Fibroblast of mammary gland (primary cell): ENCODE measurements at places on chromosomes 3 and 15.

GRCh38 chr15:40932649-40933516, 3.7 kb downstream of the DLL4 start:
- DNase-seq, result no peak

- no peak for DNase-seq
Measured at GRCh38 chr3:134904776-134905646, 110.0 kb downstream of the EPHB1 start.

- no peak for DNase-seq
Measured at GRCh38 chr3:157297328-157297915, 137.5 kb upstream of the CCNL1 start.

DNA sequence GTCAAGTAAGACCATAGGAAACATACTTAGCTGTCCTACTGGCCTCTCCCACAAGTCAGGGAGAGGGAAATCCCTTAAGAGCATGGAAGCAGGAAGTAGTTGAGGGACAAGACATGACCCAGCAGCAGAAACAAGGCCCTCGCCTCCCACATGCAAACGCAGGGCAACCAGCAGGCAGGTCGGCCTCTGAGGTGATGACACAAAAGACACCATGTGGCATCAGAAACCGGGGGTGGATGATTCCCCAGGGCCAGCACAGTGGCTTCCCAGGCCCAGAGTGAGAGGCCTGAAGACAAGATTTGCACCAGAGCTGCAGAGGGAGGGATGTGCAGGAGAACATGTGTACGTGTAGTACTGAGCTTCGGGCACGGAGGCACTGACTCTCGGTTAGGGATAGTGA, 26.3 kb downstream of the PXYLP1 start:
- no peak for DNase-seq

DNA sequence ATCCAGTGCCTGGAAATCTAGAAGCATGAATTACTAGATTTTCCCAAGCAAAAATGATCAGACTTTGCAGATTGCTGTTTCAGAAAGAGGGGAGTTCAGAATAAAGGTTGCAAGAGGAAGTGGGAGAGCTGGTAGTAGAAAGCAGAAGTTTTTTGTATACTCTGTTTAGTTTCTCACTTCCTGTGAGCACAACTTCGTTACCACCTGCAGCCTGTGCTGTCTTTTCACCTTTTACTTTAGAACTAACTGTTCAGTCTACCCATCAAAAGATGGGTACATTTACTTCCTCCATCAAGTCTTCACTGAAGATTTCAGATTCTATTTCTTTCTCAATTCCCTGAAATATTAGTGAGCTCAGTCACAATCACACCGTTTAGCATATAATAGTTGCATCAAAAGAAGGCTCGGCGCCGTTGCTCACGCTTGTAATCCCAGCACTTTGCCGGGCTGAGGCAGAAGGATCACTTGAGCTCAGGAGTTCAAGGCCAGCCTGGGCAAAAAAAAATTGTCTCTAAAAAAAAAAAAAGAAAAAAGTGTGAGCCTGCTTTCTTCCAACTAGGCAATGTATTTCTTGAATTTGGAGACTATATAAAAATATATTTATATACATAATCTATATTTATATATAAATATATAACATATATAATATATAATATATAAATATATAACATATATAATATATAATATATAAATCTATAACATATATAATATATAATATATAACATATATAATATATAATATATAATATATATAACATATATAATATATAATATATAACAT, 1.8 kb upstream of the CEP97 start:
- no peak for DNase-seq

DNA sequence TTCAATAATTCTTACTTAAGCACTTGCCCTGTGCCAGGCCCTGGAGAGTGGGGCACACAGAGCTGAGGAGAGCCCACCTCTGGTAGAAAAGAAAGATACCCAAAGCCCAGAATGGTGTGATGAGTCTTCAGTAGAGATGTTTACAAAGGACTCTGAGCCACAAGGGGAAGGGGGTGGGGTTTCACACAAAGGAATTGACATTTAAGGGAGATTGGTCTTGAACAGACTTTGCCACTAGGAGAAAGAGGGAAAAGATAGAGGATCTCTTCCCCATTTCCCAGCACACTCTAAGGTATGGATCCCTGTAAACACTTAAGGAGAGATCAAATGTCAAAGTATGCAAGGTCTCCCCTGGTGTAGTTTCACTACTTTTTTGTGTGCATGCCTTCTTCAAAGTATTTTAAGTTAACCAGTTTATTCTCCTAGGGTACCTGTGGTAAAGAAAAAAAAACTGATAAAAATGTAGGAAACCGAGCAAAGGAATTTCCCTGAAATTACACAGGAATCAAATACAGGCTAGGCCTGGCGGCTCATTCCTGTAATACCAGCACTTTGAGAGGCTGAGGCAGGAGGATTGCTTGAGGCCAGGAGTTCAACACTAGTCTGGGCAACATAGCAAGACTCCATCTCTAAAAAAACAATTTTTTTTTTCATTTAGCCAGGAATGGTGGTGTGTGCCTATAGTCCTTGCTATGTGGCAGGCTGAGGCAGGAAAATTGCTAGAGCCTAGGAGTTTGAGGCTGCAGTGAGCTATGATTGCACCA, 117.6 kb upstream of the SKOR1 start:
- DNase-seq, result no peak

GRCh38 chr15:39699516-39700374, 82.9 kb downstream of the FSIP1 start:
- DNase-seq, result no peak

DNA sequence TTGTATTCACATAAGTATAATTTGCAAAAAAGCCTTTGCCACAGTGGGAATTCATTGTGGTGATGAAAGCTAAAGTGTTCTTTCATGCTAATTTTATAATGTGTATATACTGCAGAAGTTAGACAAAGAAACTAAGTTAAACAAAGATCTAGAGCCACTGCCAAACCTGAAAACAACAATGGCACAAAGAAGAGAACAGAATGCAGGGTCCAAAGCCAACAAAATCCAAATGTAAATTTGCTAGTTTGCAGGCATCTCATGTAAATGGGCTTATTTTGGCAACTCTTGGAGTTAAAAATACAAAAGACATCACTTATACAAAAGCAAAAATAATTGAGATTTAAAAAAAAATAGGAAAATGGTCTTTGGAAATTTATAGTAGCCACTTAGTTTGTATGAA, 123.0 kb downstream of the TCF12 start:
- no peak for DNase-seq

GRCh38 chr3:41362638-41363559, 163.6 kb downstream of the CTNNB1 start:
- peak; percentile 81 for DNase-seq

DNA sequence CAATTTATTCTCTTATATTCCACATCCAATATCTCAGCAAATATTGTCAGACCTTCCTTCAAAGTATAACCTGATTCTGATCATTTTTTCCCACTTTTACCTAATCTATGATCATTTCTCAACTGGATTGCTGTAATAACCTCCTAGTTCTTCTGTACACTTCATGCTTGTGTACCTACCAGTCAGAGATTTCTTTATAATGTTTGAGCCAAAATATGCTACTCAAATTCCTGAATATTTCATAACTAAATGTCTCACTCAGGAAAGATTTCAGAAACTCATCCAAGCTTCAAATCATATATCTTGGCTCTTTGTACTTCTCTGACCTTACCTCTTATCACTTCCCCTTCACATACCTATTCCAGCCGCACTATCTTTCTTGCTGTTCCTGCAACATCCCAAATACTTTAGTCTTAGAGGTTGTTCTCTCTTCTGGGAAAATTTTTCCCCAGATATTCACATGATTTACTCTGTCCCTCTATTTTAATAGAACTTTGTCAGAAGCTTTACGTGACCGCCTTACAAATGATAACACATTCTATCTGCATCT, 20.0 kb downstream of the BCHE start:
- DNase-seq, result no peak

GRCh38 chr15:98178861-98179260, 218.4 kb downstream of the ARRDC4 start:
- no peak for DNase-seq

GRCh38 chr3:184579513-184579912, 17.9 kb downstream of the EPHB3 start:
- no peak for DNase-seq

GRCh38 chr3:4994144-4994730, 15.0 kb downstream of the BHLHE40 start:
- DNase-seq, result peak; percentile 86

GRCh38 chr3:99543796-99544195, 94.6 kb upstream of the COL8A1 start:
- DNase-seq, result no peak

GRCh38 chr3:128556907-128557306, 63.9 kb upstream of the GATA2 start:
- no peak for DNase-seq

- peak; percentile 7 for DNase-seq
Measured at GRCh38 chr3:142022381-142022780, 127.0 kb downstream of the TFDP2 start.

DNA sequence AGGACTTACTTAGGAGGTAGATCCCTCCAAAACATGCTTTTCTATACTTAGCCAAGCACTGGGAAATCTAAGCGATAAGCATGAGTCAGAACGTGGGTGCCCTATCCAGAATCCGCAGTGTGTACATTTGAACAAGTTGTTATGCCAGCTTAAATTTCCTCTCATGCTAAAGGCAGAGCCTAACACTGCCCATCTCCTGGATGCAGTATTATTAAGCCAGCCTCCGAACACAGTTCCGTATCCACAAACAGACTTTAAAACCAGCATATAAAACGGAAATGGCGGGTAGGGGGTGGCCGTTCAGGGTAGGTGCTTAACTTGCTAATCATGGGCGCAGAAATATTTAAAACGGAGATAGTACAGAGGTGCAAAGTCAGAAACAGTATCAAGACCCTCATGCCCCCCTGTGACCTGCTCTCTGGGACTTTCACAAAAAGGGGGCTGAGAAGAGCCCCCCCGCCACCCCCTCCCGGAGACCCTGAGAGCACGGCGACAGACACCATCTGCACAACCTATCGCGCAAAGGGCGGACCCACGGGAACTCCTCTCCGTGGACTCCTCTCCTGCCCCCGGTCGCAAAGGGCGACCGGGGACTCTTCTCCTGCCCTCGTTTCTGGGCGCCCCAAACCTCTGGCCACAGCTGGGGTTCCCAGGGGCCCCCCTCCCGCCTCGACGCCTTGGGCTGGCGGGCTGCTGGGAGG, 889 bp upstream of the LRRIQ4 start:
- peak; percentile 82 for DNase-seq

- no peak for DNase-seq
Measured at GRCh38 chr3:46533091-46533490, 33.0 kb downstream of the LRRC2 start.

GRCh38 chr3:182979103-182979673, 1.1 kb downstream of the DCUN1D1 start:
- DNase-seq, result no peak

DNA sequence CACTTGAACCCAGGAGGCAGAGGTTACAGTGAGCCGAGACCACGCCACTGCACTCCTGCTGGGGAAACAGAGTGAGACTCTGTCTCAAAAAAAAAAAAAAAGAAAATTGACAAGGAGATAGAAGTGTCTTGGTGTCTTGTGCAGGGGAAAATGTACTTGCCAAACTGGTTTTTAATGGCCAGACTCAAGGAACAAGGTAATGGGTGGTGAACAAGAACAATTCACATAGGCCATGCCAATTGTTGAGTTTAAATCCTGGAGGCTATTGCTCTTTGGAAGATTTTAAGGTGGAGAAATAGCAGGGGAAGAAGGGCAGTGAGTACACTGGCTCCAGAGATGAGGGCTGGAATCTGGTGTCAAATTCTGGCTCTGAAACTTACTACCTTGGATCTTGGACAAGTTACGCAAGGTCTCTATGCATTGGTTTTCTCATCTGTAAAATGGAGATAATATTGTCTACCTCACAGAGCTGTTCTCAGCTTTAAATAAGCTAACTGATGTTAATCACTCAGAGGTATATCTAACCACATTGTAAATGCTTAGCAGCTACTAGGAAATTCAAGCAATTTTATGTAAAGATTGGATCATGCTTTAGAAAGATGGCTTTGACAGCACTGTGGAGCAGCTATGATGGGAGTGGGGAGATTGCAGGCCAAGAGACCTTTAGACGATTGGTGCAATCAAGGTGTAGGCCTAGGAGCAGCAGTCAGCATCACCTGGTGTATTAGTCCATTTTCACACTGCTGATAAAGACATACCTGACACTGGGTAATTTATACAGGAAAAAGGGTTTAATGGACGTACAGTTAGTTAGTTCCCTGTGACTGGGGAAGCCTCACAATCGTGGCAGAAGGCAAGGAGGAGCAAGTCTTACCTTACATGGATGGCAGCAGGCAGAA, 78.3 kb downstream of the B3GALNT1 start:
- DNase-seq, result no peak

- DNase-seq, result no peak
Measured at GRCh38 chr15:70420948-70421482, 323.3 kb upstream of the TLE3 start.

- no peak for DNase-seq
Measured at GRCh38 chr3:44833394-44833793, 28.3 kb upstream of the TMEM42 start.

DNA sequence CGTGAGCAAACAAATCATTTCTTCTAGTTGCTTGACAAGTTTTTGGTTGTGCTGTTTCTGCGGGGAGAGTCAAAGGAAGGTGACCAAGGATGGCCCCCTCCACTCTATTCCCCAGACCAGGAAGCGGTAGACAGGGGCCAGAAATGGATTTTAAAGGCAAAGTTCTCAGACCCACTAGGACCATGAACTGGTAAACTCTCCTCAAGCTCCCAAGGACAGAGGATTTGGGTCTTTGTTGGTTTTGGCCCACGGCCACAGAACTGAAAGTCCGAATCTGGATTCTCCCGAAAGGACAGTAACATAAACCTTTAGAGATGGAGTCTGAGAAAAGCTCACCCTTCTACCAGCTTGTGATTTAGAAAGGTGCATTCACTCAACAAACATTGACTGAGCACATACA, 85.9 kb upstream of the C2CD4B start:
- no peak for DNase-seq

DNA sequence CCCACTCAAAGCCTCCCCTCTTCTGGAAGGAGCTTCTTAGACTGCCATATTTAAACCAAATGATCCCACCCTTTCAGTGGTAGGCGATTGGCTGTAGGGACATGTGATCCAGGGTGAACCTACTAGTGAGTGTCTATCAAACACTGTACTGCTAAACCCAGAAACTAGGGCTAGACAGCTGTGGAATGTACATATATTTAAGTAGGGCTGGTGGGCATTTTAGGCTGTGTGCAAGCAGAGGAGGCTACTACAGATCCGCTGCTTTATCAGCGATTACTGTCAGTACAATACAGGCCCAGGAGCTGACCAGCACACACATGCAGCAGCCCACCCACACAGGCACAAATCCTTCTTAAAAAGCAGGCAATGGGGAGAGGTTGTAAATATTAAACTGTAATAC, 15.4 kb upstream of the LARP6 start:
- DNase-seq, result no peak

DNA sequence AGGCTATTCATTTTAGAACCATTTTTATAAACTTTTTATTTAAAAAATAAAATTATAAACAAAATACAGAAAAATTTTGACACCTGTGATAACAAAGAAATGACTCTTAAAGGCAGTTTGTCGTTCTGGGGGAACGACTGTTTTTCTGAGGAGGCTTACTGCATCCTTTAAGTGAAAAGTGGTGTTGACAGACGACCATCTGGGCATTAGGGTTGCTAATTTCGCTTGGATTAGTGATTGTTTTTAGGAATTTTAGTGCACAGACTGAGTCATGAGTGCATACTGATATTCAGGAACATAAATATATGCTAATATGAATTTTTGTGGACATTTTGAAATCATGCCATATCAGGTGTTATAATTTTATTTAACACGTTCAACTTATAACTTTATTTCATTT, 28.5 kb downstream of the OSTN start:
- DNase-seq, result no peak
